Activated CD4-positive, alpha-beta memory T cell treated with anti-CD3 and anti-CD28 coated beads for 36 hours (primary cell): ENCODE measurements at places on chromosomes 7 and 10. TPM values are rescaled to one million over a fixed set of nuclear protein-coding genes. Genes with fewer than 3 reads are reported as not detected.
A peak's percentile ranks its signal among the peaks of the same experiment; 100 is the strongest.

Gene NKX2-3
- total RNA-seq: not detected

Gene MYL7
- not detected for total RNA-seq

Gene PTPRN2
- total RNA-seq: 0.51 TPM

- peaks cover 3% of the 10 kb centered on the region for H3K4me1 ChIP-seq
- H3K27me3 ChIP-seq: no peaks in the 10 kb centered on the region
- H3K36me3 ChIP-seq: peaks cover 49% of the 10 kb centered on the region
Observed at GRCh38 chr10:26503911-26504310, 65.8 kb downstream of the APBB1IP start.

- no peak overlapping the region for H3K4me3 ChIP-seq
- DNase-seq: peak; percentile 57
- H3K4me1 ChIP-seq: peaks cover 5% of the 10 kb centered on the region
Observed at GRCh38 chr7:54788664-54789063, 29.7 kb upstream of the SEC61G start.

GRCh38 chr7:151782598-151783448, 94.1 kb downstream of the PRKAG2 start:
- DNase-seq: peak; percentile 80
- H3K27ac ChIP-seq: no peak overlapping the region
- H3K4me3 ChIP-seq: peak overlapping the region; percentile 76
- H3K27me3 ChIP-seq: no peaks in the 10 kb centered on the region

- H3K4me1 ChIP-seq: peaks cover 43% of the 10 kb centered on the region
- DNase-seq: no peak
- H3K27ac ChIP-seq: peak overlapping the region; percentile 97
- peaks cover 25% of the 10 kb centered on the region for H3K36me3 ChIP-seq
- H3K27me3 ChIP-seq: peaks cover 3% of the 10 kb centered on the region
Observed at GRCh38 chr7:23299770-23300300, 696 bp downstream of the MALSU1 start.

DNA sequence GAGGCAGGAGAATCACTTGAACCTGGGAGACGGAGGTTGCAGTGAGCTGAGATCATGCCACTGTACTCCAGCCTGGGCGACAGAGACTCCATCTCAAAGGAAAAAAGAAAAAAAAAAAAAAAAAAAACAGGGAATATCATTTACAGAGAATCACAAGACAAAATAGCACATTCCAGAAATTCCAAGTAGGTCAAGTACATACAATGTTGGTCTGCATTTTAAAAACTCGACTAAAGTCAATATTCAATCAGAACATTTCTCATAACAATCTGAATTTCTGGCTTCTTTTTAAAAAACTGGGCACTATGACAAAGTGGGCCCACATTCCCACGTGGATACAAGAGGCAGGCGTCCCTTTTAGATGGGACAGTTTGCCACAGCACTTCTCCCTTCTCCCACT, 12.8 kb downstream of the ZC3HAV1L start:
- DNase-seq: no peak
- H3K36me3 ChIP-seq: peaks cover 24% of the 10 kb centered on the region
- no peaks in the 10 kb centered on the region for H3K27me3 ChIP-seq
- no peaks in the 10 kb centered on the region for H3K4me1 ChIP-seq

DNA sequence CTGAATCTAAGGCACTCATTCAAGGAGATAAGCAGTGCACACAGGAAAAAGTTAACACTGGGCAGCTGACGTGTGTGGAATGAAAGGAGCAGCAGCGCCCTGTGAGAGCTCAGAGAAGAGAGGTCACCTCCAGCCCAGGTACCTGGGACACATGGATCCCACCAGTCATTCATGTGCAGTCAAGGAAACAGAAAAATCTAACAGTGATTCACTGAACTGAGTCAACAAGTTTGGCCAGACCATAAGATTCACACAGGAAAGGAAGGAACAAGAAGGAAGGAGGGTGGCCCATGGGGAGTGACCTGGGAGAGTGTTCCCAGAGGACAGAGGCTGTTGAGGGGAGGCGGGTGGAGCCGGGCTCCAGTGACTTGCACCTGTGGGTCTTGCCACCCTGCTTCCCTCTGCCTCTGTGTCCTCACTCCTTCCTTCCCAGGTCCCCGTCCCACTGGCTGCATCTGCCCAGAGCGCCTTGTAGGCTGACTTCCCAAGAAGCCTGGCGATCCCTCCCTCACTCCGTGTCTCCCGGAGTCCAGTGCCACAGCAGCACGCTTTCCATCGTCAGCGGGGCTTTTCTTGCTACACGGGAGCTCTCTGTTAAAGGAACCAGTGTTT, 27.7 kb downstream of the RNF32 start:
- no peak for DNase-seq
- H3K27ac ChIP-seq: no peak overlapping the region
- peaks cover 1% of the 10 kb centered on the region for H3K36me3 ChIP-seq
- no peak overlapping the region for H3K4me3 ChIP-seq

DNA sequence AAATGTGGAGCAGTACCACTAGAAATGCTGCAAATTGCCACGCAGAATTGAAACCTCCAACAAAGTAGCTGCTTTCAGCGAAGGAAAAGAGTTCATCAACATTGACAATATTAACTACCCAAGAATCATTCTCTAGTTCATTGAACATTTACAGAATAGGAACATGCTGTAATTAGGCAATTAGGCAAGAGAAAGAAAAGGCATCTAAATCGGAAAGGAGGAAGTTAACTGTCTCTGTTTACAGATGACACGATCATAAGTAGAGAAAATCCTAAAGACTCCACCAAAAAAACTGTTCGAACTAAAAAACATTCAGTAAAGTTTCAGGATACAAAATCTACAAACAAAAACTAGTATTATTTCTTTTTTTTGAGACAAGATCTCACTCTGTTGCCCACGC, 8.9 kb upstream of the PKD1L1 start:
- H3K27me3 ChIP-seq: no peaks in the 10 kb centered on the region
- H3K36me3 ChIP-seq: peaks cover 29% of the 10 kb centered on the region
- no peak for DNase-seq
- peaks cover 4% of the 10 kb centered on the region for H3K4me1 ChIP-seq
- no peak overlapping the region for H3K27ac ChIP-seq

GRCh38 chr10:117248750-117249465, 8.0 kb downstream of the SLC18A2 start:
- peaks cover 2% of the 10 kb centered on the region for H3K4me1 ChIP-seq
- peaks cover 34% of the 10 kb centered on the region for H3K27me3 ChIP-seq
- no peaks in the 10 kb centered on the region for H3K36me3 ChIP-seq
- H3K27ac ChIP-seq: no peak overlapping the region

DNA sequence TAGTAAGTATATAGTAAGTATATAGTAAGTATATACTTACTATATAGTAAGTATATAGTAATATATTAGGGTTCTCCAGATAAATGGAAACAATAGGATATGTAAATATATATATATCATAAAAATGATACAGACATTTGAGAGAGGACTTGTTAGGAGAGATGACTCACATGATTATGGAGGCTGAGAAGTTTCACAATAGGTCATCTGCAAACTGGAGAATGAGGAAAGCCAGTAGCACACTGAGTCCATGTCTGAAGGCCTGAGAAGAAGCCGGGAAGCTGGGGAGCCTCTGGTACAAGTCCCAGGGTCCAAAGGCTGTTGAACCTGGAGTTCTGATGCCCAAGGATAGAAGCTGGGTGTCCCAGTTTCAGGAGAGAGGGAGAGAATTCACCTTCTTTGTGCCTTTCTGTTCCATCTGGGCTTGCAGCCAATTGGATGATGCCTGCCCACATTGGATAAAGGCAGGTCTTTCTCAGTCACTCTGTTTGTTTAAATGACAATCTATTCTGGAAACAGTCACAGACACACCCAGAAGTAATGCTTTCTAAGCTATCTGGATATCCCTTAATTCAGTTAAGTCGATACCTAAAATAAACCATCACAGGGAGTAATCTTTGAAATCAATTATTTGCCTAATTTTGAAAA, 205.5 kb upstream of the CDC14C start:
- H3K4me3 ChIP-seq: no peak overlapping the region
- no peaks in the 10 kb centered on the region for H3K27me3 ChIP-seq
- no peaks in the 10 kb centered on the region for H3K36me3 ChIP-seq
- no peaks in the 10 kb centered on the region for H3K4me1 ChIP-seq

DNA sequence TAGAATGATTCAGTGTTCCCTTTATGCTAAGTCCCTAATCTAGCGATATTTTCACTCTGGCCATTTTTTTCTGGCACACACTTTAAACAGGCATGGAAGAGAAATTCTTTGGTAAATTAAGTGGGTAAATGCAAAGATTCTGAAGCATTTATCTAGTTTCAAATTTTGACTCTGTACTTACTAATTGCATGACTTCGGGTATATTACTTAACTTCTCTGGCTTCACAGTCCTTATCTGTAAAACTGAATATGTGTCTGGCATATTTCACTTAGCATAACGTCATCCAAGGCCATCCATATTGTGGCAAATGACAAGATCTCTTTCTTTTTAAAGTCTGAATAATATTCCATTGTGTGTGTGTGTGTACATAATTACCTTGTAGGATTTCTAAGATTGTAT, 114.5 kb downstream of the MBL2 start:
- H3K4me3 ChIP-seq: no peak overlapping the region
- no peaks in the 10 kb centered on the region for H3K4me1 ChIP-seq
- no peak for DNase-seq
- H3K27me3 ChIP-seq: no peaks in the 10 kb centered on the region
